ENCODE measurements at places on chromosomes 1 and 21.

DNA sequence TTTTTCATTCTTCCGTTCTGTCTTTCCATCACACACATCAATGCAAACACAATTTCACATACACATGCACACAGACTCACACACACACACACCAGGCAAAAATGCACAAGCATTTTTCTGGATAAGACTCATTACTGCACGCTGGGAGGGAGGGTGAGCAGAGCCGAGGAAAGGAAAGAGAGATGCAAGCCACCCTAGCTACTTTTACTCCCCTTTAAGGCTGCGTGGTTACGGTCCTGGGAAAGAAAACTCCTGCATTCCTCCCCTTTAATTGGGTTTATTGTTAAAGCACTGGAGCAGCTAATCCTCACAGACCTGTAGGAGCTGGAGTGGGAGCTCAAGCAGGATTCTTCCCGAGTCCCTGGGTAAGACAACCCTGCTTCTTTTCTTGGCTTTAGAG, at the start of gene CAMK1G:
Gene CAMK1G, plus strand, starts transcription at position 307 of the 400 bp plus-strand sequence. CDS start 11,270 bp downstream, outside the sequence.
- no peak for DNase-seq

DNA sequence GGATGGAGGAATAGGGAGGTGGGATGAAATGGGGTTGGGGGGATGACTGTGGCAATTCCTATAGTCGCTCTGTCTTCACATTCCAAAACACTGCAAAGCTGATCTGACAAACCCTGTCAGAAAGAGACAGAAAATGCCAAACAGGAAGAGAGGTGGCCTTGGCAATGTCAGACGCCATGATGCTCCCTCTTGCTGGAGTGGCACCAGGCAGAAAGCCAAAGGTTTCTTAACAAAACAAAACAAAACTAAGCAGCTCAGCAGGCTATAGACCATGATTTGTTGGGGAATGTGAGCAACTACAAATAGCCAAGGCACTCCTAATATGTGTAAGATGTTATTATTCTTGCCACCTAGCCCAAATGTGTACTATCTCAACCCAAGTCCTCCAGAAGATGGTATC, 42.9 kb upstream of the PLA2G2C start:
- no peak for DNase-seq

GRCh38 chr1:205432116-205432515, 10.3 kb upstream of the LEMD1 start:
- no peak for DNase-seq

GRCh38 chr1:206739411-206740076, 31.0 kb upstream of the IL19 start:
- no peak for DNase-seq

DNA sequence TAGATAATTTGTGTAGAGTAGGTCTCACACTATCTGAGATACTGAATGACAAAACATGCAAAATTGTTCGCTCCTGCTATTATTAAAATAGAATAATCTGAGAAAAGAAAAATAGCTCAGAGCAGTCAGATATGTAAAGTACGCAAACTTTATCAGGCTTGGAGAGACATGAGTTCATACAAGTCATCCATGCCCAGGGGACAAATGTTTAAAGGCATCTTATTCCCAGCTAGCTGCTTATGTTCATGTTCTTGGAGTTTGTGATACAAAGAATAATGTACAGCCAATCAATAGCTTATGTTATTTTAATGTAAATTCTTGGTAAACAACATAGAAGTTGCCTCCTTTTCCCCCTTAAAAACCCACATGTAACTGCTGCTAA, 69.4 kb upstream of the USP25 start:
- DNase-seq = no peak

- DNase-seq = no peak
Observed at GRCh38 chr1:81542196-81542595, 258.5 kb upstream of the ADGRL2 start.

- no peak for DNase-seq
Observed at GRCh38 chr1:185487026-185487425, 170.0 kb upstream of the IVNS1ABP start.

DNA sequence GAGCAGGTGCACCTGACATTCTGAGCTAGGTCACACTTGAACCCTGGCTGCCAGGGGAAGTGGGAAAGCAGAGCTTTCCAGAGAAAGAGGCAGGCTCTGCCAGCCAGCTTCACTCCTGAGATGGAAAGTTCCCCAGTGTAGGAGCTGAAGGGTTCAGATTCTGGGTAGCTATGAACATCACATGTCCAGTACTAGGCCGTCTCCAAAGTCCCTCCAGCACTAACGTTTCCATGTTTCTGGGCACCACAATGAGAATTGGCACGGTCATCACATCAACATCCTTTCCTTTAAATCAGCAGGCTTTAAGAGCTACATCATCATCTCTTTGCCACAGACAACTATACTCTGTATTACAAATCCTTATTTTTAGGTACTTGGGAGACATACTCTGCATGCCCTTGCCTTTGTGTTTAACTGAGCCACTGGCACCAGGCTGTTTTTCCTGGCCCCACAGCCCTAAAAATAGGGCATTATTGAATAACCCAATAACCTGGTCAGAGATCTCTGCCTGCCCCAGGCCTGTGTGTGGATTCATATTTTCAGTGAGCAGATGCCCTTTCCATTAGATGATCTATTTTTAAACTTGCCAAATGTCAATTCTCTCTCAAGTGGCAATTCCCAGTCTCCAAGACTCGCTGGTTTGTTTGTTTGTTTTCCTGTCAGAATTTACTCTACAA, 35.4 kb upstream of the USP24 start:
- no peak for DNase-seq

GRCh38 chr1:223558512-223558911, 107.0 kb downstream of the CAPN8 start:
- DNase-seq = no peak

DNA sequence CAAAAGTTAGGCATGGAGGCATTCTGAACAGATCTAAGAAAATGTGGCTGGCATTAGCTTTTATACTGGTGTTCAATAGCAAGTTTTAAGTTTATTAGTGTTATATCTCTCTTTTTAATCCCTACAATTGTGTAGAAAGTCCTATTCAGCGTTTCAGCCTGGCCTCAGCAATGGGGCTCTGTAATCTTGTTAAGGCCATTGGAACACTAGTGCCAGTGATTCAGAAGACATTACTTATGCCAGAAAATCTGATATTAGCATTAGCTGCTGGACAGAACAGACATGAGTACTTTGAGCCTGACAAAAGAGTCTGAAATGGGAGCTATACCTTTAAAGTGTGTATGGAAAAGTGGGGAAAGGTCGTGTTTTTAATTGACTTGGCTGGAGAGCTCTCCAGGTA, 167.0 kb downstream of the NEGR1 start:
- no peak for DNase-seq

DNA sequence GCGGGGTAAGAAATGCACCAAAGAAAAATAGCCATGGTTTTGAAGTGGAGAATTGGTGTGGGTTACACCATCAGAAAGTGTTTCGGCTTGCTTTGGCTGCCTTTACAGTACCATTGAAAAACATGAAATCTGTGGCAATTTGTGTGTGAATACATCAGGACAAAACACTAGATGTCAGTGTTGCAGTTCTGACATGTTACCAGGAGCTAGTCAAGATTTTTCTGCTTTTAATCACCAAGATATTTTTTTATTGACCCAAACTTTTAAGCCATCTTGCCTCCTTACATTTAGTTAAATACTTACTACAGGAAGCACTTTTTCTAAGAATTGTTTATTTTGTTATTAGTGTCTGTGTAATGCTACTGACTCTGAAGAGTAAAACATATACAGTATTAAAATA, 14.3 kb downstream of the RRP15 start:
- no peak for DNase-seq

DNA sequence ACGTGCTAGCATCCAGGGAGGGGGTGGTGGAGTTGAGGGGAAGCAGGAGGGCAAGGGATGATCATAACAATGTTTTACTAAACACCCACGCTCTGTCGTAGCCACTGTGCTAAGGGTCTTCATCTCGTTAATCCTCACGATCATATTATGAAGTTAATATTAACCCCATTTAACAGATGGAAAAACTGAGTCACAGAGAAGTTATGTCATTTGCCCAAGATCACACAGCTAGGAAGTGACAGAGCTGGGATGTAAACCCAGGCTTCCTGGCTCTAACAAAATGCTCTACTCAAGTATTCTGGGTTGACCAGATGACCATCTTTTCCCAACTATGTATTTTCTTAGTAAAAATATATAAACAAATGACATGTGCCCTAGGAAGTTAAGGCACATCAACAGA, 88.7 kb downstream of the TAS1R2 start:
- no peak for DNase-seq

GRCh38 chr1:234865171-234866006, 255.4 kb upstream of the IRF2BP2 start:
- no peak for DNase-seq

GRCh38 chr1:5485436-5485835, 506.8 kb downstream of the NPHP4 start:
- DNase-seq = no peak

DNA sequence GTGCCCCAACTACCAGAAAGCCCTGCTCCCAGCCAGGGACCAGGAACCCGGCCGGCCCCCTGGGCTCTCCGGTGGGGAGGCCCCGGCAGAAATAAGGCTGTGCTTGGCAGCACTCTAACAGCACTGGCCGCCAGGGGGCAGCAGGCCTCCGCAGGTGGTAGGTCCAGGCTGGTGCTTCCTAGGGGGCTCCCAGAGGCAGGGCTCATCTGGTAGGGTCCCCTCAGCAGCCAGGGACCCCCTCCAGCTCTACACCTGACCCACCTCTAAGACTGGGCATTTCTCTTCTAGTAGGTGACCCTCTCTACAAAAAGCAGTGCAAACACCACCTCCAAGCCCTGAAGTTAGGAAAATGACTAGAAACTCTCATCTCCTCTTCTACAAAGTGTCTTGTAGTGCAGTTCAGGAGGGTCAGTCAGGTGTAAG, 85.6 kb downstream of the STUM start:
- DNase-seq = peak; percentile 88

DNA sequence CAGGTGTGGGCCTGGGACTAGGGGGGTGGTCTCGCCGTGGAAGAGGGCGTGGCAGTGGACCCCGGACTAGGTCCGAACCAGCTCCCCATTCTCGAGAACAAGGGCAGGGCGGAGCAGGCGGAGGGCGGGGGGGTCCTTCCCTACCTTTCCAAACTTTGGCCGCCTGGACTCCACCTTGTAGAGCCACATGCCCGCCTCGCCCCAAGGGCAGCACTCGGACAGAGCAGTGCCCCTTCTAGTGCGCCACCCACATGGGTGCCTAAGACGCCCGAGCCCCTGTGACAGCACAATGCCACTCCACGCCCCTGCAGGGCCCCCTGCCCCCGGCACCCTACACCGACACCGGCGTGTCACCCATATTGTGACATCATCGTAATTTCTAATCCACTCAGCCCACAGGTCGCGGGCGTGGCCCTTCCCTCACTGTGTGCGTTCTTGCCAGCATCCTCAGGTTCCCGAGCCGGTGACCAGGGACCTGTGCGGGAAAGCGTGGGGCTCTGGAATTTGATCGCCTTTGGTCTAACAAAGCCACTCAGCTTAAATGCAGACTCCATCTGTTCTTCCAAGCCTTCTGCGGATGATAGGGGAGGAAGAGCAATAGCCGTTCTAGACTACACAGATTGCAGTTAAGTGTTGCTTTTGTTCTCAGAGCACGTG, 553 bp upstream of the STMN1 start:
- DNase-seq = peak; percentile 36

GRCh38 chr21:26888256-26888655, 43.0 kb upstream of the ADAMTS1 start:
- no peak for DNase-seq

DNA sequence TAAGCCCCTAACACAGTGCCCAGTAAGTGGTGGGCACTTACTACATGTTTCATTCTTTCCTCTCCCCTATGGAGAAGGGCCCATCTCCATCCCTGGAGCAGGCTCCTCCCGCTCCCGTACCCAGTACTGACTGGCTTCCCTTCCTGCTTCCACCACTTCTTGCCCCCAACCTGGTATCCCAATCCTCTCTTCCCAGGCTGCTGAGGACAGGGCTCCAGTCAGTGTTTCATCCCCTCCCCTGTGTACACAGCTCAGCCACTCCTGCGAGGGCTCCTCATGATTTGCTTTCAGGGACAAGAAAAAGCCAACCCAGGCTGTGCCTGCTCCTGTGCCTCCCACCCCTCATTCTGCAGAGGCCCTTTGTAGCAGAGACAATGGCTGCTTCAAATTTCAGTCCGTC, 20.8 kb upstream of the ETV3 start:
- no peak for DNase-seq

GRCh38 chr1:15718199-15718601, 17.9 kb upstream of the SLC25A34 start:
- no peak for DNase-seq

DNA sequence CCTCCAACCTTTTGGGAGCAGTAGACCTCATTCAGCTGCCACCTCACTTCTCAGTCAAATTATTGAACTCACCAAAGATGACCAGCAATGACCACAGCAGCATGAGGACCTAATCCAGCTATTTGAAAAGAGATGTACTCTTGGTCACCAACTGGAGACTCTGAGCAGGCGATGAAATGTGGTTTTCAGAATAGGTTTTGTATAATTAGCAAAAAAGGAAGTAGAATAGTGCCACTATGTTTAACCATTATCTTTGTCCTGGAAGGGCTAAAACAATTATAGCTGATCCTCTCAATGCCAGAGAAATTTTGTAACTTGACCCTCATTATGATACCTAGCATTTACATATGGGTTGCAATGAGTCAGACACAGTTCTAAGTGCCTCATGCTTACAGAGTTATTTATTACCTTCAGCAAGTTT, at the start of gene FCRL2:
Gene FCRL2, minus strand, starts transcription at position 162 of the 421 bp plus-strand sequence. Its CDS starts 59 bp downstream, at position 103.
- DNase-seq = no peak

- DNase-seq = no peak
Observed at GRCh38 chr1:7120863-7121621, 335.8 kb downstream of the CAMTA1 start.

DNA sequence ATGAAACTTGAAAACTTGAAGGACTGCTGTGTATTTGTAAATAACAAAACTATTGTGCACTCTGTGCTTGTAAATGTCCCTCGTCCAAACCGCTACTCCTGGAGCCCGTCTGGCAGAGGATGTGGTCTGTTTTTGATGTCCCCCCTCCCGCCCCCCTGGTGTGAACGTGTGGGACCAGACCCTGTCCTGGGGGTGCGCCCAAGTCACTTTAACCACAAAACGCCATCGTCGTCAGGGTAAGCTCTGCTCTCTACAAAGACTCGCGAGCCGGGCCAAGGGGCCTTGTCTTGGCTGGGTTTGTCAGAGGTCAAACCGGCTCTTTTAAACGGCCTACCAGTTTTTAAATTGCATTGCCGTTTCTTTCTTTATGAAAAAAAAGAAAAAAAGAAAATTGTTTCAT, 87.4 kb upstream of the TMEM51 start:
- no peak for DNase-seq

DNA sequence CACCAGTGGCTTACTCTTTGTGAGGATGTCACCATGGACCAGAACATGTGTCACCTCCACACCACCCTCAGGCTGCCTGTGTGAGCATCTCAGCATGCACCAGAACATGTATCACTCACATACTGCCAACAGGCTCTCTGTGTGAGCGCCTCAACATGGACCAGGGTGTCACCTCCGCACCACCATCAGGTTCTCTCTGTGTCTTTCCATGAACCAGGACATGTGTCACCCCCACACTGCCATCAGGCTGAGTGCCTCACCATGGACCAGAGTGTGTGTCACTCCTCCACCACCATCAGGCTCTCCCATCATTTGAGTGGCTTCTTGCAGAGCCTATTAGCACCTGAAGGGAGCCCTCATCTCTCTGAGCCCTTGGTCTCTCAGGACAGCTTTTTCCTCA, 125.2 kb downstream of the ZNF648 start:
- DNase-seq = no peak

GRCh38 chr1:116076831-116077230, 34.4 kb upstream of the MAB21L3 start:
- DNase-seq = no peak

Data from stimulated activated CD4-positive, alpha-beta T cell treated with anti-CD3 and anti-CD28 coated beads, Interleukin-4, amount 100 ng/mL, for 1 hour (primary cell).